Suprapubic skin (tissue), 4 donors: ENCODE measurements at places on chromosomes 1 and 21.

DNA sequence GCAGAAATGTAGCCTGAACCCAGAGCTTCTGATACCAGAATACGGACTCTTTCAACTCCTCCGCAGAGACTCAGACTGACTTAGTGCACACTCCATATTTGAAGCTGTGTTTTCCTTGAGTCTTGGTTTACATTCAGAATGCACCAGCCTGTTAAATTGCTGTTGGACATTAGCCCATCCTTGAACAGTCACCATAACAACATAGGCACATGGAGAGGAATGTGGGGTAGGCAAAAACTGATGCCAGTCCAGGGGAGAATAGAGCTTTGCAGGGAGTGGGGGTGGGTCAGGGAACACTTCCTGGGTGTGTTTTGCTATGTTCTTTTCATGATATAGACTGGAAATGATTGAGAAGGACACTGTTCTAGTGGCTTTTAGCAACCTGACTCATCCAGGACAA, 76.3 kb upstream of the CACNA1E start:
- DNase-seq = no peak

GRCh38 chr1:186530109-186530508, 69.2 kb upstream of the PDC start:
- no peak for DNase-seq

DNA sequence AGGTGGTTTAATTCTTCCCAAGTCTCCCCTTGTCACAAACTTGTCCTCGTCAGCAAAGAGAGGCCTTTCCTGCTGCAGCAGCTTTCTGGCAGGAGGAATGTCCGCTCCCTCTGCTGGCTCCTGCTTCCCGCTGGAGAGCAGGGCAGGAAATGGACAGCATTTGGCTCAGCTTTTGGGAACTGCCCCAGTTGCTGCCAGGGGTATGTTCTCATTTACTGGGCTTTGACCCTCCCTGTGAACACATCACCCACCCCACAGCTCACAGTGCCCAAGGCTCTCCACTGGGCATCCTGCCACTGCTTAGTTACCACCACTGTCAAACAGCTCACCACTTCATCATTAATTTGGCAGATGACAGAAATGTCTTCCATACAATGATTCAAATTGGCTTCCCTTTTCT, 75.4 kb downstream of the MRPL37 start:
- peak; percentile 89 for DNase-seq

DNA sequence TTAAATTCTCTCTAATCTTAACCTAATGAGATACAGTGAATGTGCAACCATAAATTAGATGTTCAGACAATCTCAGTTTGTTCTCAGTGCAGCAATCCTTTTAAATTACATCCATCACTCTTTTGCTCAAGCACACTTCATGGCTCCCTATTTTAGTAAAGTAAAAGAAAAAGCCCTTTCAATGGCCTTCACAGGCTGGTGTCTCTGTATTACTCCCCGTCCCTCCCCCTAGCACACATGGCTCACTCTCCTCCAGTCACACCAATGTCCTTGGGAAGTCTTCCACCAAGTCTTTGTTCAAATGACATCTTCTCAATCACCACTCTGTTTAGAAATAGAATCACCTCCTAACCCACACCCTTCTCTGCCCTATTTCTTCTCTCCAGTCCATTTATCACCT, 60.3 kb upstream of the RGS7 start:
- no peak for DNase-seq

DNA sequence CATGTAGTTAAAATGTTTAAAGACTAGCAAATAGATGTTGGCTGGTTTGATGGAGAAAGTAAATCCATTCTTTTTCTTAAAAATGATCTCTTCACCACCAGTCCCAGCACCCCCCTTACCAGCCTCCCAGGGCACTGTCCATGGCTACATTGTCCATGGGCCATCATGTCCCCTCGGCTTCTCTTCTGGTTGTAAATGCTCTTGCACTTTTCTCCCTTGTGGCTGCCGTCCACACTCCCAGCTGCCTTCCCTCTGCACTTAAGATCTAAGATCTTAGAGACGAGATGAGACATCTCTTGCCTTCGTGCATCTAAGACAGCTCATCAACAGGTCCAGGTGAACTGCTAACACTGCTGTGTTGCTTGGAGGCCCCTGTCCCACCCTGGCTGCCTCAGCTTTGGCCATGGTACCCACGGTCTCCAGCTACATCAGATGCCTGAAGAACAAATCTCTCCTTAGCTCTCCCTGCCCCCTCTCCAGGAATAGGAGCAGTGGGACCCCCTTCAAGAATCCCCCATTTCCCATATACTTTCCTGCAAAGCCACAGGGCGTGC, 11.1 kb downstream of the CAPN2 start:
- DNase-seq = no peak

DNA sequence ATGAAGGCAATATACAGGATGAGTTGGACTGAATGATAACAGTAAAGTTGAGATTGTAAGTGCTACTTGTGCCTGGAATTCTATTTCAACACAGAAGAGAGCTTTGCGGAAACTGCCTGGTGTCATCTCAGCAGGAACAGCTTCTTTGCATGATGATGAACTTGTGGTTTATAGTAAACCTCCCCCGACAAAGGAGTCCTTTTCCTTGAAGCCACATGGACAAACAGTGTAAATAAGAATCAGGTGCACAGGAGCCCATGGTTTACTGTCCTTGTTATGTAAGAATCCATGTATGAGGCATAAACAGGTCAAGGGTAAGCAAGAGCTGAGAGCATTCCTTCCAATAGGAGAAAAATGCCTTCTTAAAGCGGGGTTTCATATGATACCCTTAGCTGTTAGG, 66.2 kb downstream of the PCNX2 start:
- no peak for DNase-seq

DNA sequence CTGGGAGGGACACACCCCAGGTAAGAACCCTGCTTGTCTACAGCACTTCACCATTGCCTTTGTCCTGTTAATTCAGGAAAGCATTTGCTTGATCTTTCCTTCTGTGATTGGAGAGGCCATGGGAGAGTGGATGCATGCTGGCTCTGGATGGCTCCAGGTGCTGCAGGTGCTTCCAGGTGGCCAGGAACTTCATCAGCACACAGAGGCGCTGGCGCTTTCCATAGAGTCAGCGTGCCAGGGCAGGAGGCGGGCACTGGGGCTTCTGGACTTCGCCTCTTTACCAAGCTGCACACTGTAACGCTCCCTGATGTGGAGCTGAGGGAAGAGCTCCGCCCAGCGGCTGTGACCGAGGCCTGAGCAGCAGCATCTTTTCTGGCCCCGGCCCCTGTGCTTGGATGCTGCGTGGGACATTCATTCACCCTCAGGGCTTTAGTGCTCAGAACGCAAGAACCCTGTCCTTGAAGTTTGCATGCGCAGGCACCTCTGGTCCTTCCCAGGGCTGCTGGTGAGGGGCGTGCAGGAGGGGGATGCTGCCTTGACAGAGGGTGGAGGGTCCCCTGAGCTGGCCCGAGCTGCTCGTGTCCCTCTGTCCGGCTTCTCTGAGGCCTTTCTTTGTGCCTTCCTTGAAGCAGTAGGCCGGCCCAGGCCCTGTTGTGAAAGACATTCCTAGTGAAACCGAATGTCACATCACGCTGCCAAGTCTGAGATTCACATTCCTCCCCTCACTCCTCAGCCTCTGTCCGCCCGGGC, 1.6 kb upstream of the MX2 start:
- peak; percentile 87 for DNase-seq

- no peak for DNase-seq
Observed at GRCh38 chr1:206466840-206467649, 3.2 kb upstream of the IKBKE start.

DNA sequence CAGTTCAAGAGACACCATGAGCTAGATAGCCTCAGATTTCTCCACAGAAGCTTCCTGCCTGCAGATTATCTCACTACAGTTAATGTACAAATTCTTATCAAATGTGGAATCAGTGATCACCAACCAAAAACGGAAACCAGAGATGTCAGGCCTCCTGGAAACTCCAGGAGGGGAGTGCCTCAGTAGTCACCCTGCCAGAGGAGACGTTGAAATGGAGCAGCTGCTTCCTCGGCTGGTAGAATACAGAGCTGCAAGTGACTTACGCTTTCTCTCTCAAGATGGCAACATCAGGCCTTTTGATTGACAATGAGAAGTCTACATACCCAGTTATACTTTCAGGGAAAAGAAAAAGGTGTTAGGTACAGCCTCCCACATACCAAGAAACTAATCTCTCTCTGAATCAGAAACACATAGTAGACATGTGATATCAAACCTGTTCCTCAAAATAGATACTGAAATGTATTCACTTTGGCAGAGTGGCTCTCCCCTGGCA, 52.2 kb downstream of the ACP6 start:
- DNase-seq = no peak

GRCh38 chr1:18924221-18924691, 21.9 kb upstream of the ALDH4A1 start:
- no peak for DNase-seq

DNA sequence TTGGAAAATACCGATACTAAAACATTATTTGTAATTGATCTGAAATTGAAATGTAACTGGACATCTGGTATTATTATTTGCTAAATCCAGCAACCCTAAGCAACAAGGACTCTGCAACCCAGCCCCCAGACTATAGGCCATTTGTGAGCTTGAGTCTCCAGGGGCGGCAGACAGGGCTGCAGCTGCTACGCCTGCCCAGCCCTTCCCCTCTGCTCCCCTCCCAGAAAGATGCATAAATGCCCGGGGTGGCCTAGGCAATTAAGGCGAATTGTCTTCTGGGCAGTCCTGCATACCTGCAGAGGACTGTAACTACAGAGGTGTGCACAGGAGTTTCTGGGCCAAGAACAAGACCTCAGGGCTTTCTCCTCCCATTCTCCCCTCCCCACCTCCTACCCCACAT, 41.2 kb upstream of the LBR start:
- DNase-seq = peak; percentile 45

GRCh38 chr1:89843273-89844130, 22.7 kb downstream of the LRRC8D start:
- peak; percentile 70 for DNase-seq

DNA sequence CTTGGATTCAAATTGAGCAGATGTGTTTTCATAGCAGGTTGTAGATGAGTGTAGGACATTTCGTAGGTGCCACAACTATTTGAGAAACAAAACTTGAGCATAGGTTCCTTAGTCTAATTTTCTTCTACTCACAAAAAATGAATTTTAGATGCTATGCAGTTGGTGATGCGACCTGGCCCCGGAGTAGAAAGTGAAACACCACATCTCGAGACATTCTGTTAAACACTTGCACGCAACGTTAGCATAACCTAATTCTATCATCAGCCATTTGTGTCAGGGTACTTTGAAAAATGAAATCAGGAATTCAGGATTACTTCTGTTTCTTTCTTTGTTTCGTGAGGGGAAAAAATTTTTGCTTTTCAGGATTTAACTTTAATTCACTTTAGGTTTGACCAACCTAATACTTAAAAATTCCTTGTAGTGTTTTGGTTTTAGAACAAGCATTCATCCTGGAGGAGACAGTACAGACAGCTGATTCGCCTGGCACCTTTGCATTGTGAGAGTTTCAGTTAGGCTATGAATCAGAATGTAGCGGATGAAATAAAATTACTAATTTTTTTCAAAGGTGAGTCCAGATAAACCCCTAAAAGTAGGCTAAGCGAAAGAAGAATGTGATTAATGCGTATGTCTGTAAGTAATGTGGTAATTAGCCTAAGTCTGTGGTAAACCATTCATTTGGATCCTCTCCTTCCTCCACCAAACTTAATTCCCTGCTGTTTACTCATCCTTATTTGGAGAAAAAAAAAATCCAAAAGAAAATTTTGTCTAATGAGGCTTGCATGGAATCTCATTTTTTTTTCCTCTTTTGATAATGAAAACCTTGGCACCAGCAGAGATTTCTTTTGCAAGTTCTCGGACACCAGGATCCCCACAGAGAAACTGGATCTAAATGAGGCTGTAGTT, 44.9 kb downstream of the MAP3K21 start:
- no peak for DNase-seq

DNA sequence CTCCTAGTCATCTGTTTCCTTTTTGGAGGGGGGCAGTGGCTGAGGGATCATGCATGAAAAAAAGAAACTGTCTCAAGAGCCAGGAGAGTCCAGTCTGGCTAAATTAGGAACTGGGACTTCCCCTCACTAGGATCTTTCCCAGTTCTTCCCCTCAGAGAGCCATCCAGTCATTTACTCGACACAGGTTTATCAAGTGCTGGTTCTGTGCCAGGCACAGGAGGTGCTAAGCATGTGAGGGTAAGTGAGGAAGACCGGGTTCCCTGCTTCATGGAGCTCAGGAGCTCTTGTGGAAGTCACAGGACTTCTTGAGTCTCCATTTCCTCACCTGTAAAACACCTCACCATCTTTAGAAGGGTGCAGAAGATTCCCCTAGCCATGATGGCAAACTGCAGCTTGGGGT, 8.6 kb upstream of the NUAK2 start:
- no peak for DNase-seq

GRCh38 chr1:159009704-159010361, at the start of gene IFI16:
Gene IFI16 (plus strand): TSS chr1:159009907. CDS start chr1:159014681, 4,774 bp downstream.
- peak; percentile 77 for DNase-seq

DNA sequence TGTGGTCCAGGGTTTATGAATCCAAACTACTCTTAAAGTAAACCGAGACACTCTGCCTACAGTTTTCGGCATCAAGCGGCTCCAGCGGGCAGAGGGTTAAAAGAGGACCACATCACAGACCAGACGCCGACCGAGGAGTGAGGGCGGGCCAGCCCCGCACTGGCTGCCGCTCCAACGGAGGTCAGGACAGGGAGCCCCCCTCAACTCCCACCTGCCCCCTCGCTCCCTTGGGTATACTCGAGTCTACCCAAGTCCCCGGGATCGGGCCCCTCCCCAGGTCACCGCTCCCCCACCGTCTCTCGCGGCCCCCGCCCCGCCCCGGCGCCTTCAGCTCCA, 312 bp downstream of the ARNT start:
- DNase-seq = no peak

- DNase-seq = no peak
Observed at GRCh38 chr21:14308234-14308633, 74.7 kb downstream of the HSPA13 start.

DNA sequence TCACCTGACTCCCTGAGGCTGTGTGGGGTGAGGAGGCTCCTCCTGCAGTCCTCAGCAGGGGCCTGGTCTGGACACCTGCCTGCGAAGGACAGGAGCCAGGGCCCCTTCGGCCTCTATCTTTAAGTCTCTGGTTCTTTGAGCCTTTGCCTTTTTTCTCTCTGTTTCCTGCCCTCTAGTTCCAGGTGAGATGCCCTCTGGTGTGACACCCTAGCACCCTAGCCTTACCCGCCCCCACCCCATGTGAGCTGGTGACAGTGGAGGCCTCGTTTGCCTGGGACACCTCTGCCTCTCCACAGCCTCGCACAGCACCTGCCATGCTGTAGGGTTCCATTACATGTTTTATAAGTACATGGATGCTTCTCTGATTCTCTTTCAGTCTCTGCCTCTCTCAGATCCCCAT, 47.3 kb downstream of the DDX20 start:
- no peak for DNase-seq

DNA sequence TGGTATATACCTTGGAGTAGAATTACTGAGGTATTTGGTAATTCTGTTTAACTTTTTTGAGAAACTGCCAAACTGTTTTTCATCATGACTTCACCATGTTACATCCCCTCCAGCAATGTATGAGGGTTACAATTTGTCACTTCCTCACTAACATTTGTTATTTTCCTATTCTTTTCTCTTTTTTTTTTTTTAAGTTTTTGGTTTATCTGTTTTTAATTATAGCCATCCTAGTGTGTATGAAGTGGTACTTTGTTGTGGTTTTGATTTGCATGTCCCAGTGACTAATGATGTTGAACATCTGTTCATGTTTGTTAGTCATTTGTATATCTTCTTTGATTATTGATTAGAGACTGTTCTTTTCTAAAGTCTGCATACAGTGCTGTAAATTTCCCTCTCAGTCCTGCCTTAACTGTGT, 147.3 kb downstream of the HS2ST1 start:
- DNase-seq = no peak
